ENCODE measurements at places on chromosomes 2 and 18.
A peak's percentile ranks its signal among the peaks of the same experiment; 100 is the strongest.

DNA sequence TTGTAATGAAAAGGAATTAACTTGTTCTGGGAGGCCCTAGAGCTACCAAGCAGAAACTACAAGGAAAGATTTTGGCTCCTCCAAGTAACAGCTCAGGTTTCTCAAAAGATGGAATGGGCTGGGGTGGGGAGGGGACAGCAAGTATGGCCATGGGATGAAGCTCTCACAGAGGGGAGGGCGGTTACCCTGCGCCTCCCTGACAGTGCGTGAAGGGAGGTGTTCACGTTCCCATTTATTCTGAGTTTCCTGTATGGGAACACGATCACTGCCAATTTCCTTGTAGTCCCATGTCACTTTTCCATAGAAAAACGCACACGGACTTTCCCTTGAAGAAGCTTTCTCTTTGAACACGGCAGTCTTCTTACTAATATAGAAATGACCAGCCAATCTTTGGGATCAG is 17.0 kb downstream of the CDC42EP3 start:
- H3K27ac ChIP-seq: peak overlapping the region; percentile 76
- peaks cover 26% of the 10 kb centered on the region for H3K4me1 ChIP-seq
- no peak for ATAC-seq
- H3K27me3 ChIP-seq: no peaks in the 10 kb centered on the region
- H3K4me3 ChIP-seq: no peak overlapping the region

DNA sequence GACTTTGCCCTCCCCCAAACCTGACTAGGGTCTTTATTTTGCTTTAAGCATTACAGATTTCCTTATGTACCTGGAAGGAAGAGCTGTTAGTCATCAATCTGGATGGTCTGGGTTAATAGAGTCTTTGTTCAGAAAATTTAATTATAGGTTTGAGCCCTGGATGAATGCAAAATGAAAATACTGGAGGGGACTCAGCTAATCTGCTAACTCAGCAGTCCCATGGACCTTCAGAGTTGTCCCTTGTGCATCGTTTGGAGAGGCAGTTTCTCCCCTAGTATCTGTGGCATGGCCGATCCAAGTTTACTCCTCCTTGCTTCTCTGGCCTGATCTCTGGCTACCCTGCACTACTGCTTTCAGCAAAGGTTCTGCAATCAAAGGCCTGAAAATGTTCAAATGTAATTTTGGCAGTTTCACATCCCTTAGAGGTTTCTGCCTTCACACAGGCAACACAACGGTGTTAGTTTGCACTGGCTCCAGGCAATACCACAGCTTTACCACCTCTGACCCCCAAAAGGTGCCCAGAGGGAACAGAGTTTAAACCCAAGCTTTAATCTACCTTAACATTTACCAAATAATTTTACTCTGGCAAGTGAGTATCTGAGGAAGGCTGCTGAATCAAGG is 134.3 kb downstream of the THADA start:
- peak overlapping the region; percentile 41 for H3K27ac ChIP-seq
- no peak for ATAC-seq
- H3K36me3 ChIP-seq: no peaks in the 10 kb centered on the region
- H3K27me3 ChIP-seq: no peaks in the 10 kb centered on the region
- H3K4me3 ChIP-seq: no peak overlapping the region

- H3K4me3 ChIP-seq: no peak overlapping the region
- H3K4me1 ChIP-seq: peaks cover 6% of the 10 kb centered on the region
- H3K27ac ChIP-seq: no peak overlapping the region
- ATAC-seq: no peak
These were observed 260.9 kb downstream of the PLCL1 start for GRCh38 chr2:198065322-198065721.

DNA sequence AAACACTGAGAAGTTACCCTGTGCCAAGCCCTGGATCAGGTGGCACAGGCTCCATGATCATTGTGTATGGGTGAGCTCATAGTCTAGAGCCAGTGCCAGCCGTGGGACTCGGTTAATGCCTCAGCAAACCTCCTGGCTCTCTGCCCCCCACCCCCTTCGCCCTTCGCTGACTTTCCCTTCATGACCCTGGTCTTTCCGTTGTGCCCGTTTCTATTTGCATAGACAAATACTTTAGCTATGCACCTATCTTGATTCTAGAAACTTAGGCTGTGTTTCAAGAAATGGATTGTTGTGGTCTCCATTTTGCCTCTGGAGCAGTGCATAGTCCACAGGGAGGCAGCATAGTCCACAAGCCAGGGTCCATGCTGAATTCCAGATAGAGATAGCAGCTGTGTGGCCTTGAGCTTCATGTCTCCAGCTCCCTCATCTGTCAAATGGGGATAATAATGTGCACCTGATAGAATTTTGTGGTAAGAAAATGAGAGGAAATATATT is 44.8 kb upstream of the KDM3A start:
- H3K27me3 ChIP-seq: no peaks in the 10 kb centered on the region
- no peak overlapping the region for H3K27ac ChIP-seq
- H3K4me3 ChIP-seq: no peak overlapping the region
- ATAC-seq: peak; percentile 31

DNA sequence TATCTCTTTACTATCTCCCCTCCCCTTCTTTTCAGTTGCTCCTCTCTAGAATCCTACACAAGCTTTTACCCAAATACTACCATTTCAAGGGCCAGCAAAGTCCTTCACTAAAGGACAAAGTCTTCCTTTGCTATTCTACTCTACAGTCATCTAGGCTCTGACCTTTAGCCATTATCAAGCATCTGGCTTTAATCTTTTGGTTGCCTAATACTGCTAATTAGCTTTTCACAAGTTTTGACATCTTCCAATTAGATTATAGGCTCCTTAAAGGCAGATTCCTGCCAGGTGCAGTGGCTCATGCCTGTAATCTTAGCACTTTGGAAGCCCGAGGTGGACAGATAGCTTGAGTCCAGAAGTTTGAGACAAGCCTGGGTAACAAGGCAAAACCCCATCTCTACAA is 194.4 kb downstream of the SH3BP4 start:
- H3K27ac ChIP-seq: no peak overlapping the region
- no peak overlapping the region for H3K4me3 ChIP-seq
- no peaks in the 10 kb centered on the region for H3K4me1 ChIP-seq
- H3K36me3 ChIP-seq: no peaks in the 10 kb centered on the region
- no peak for ATAC-seq

- no peak for ATAC-seq
- no peak overlapping the region for H3K27ac ChIP-seq
These were observed 711.5 kb upstream of the KLHL29 start for GRCh38 chr2:22673529-22673928.

- no peaks in the 10 kb centered on the region for H3K27me3 ChIP-seq
- no peaks in the 10 kb centered on the region for H3K4me1 ChIP-seq
- no peak overlapping the region for H3K4me3 ChIP-seq
- no peak overlapping the region for H3K27ac ChIP-seq
These were observed 328.2 kb downstream of the SETBP1 start for GRCh38 chr18:45008694-45009413.

GRCh38 chr2:7612969-7613368 is 695.8 kb downstream of the RNF144A start:
- H3K27me3 ChIP-seq: no peaks in the 10 kb centered on the region
- no peak for ATAC-seq
- H3K4me3 ChIP-seq: no peak overlapping the region
- H3K36me3 ChIP-seq: no peaks in the 10 kb centered on the region

- no peaks in the 10 kb centered on the region for H3K36me3 ChIP-seq
- H3K27ac ChIP-seq: no peak overlapping the region
- H3K27me3 ChIP-seq: no peaks in the 10 kb centered on the region
- H3K4me1 ChIP-seq: no peaks in the 10 kb centered on the region
- ATAC-seq: peak; percentile 55
These were observed 25.3 kb upstream of the MFSD6 start for GRCh38 chr2:190382851-190383250.

DNA sequence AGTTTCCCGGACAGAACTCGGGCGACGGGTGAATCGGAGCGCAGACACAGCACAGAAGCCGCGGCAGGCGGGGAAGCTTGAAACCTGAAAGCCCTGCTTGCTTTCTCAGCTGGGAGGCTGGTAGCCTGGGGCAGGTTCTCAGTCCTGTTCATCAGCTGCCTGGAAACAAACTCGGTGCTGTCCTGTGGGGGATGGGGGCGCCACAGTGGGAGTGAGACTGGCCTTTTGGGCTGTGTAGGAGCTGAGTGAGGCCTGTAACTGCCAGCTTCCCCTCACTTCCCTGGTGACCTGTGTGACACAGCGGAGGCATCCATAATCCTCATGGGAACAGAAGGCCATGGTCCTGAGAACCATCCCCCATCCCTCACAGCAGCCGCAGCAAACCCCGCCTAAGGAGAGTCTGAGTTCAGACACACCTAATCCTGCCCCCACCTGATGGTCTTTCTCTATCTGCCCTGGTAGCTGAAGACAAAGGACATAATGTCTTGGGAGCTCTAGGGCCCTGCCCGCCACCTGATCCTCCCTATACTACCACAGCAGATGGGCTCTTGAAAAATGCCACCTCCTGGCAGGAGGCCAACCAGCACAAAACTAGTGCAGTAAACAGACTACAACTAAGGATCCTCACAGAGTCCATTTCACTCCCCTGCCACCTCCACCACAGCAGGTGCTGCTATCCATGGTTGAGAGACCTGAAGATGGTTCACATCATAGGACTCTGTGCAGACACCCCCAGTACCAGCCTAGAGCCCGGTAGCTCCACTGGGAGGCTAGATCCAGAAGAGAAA is 52.7 kb upstream of the LDLRAD4 start:
- H3K27ac ChIP-seq: no peak overlapping the region
- H3K36me3 ChIP-seq: no peaks in the 10 kb centered on the region
- no peak overlapping the region for H3K4me3 ChIP-seq
- no peaks in the 10 kb centered on the region for H3K27me3 ChIP-seq

- H3K27ac ChIP-seq: no peak overlapping the region
- no peaks in the 10 kb centered on the region for H3K36me3 ChIP-seq
- no peak for ATAC-seq
- H3K27me3 ChIP-seq: no peaks in the 10 kb centered on the region
- H3K4me3 ChIP-seq: no peak overlapping the region
- peaks cover 6% of the 10 kb centered on the region for H3K4me1 ChIP-seq
These were observed 67.3 kb downstream of the CAMKMT start for GRCh38 chr2:44429034-44429433.

DNA sequence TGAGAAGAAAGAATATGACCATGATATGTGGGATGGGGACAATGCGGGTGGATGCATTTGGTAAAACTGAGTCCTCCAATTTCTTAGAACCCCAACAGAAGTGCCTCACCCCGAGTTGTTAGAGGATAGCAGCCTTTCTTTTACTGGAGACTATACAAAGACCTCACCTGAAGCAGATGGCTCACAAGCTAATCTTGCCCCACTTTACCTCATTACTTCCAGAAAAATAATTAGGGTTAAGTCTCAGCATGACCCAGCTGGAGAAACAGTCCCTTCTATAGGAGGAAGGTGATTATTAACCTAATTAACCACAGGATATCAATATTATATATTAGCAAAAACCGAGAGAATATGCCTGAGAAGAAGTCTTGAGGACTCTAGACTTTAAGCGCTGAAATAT is 128.4 kb downstream of the PDE1A start:
- no peak overlapping the region for H3K4me3 ChIP-seq
- H3K27ac ChIP-seq: no peak overlapping the region
- no peaks in the 10 kb centered on the region for H3K27me3 ChIP-seq
- ATAC-seq: no peak

- no peaks in the 10 kb centered on the region for H3K36me3 ChIP-seq
- no peak overlapping the region for H3K4me3 ChIP-seq
- peak; percentile 77 for ATAC-seq
- H3K4me1 ChIP-seq: peaks cover 12% of the 10 kb centered on the region
These were observed 32.4 kb upstream of the ATL2 start for GRCh38 chr2:38409156-38410102.

DNA sequence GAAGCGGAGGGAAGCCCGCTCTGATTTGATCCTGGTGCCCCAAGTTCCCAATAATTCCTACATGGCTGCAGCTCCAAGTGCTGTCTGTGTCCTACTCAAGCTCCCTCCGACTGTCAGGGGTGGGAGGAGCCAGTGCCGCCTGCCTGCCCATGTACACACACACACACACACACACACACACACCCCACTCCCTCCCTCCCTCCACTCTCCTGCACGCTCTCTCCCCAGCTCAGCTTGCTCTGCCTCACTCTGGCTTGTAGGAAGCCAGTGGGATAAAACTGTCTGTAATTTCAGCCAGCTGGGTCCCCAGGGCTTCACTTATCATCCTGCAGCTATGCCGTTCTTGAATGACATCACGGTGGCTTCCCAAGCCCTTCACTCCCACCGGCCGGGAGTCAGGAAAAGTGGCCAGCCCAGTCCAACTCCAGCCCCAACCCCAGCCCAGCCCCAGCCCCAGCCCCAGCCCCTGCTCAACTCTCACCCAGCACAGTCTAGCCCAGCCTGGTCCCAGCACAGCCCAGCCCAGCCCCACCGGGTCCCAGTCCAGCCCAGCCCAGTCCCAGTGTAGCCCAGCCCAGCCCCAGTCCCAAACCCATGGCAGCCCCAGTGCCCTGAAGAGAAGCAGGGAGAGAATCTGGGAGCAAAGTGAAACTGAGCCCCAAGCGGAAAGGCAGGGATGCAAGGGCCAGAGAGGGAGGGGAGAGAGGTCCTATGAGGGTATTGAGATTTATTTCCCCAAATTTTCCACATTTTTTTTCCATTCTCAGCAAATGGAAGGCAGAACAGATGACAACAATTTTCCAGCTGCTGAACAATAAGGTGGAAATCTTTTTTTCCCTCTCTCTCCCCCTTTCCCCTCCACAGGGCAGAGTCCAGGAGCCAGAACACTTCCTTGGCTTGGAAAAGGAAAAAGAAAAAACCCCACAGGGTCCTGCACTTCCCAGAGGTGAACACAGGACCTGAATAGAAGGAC is 144.0 kb downstream of the TNS1 start:
- H3K4me3 ChIP-seq: no peak overlapping the region
- H3K27ac ChIP-seq: peak overlapping the region; percentile 62
- ATAC-seq: peak; percentile 85
- H3K36me3 ChIP-seq: peaks cover 96% of the 10 kb centered on the region

GRCh38 chr2:225074919-225075681 is 32.8 kb upstream of the DOCK10 start:
- ATAC-seq: no peak
- H3K4me1 ChIP-seq: no peaks in the 10 kb centered on the region
- H3K4me3 ChIP-seq: no peak overlapping the region
- no peaks in the 10 kb centered on the region for H3K36me3 ChIP-seq
- no peak overlapping the region for H3K27ac ChIP-seq

DNA sequence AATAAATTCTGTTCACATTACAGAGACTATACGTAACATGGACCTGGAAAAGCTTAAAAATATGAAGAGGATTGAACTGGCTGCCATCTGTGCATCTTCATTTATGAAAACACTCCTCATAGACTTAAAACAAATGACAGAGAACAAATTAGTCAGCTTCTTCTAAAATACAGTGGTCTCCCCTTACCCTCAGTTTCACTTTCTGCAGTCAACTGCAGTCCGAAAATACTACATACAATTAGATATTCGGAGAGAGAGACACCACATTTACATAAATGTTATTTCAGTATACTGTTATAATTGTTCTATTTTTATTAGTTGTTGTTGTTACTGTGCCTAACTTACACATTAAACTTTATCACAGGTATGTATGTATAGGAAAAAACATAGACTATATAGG is 6.5 kb downstream of the RNF103 start:
- no peaks in the 10 kb centered on the region for H3K36me3 ChIP-seq
- no peak for ATAC-seq
- no peak overlapping the region for H3K27ac ChIP-seq

GRCh38 chr2:121034551-121034950 is 250.5 kb downstream of the TFCP2L1 start:
- H3K27me3 ChIP-seq: peaks cover 15% of the 10 kb centered on the region
- H3K36me3 ChIP-seq: no peaks in the 10 kb centered on the region
- ATAC-seq: no peak

Measured in gastroesophageal sphincter (tissue), 4 donors.